ENCODE measurements at places on chromosomes 5 and 9. TPM values are rescaled to one million over a fixed set of nuclear protein-coding genes. Genes with fewer than 3 reads are reported as not detected.
A peak's percentile ranks its signal among the peaks of the same experiment; 100 is the strongest.

GRCh38 chr5:82549263-82549662, 271.1 kb upstream of the RPS23 start:
- DNase-seq = no peak

- no peak for DNase-seq
These were observed 782 bp downstream of the BICD2 start for GRCh38 chr9:92763721-92764380.

DNA sequence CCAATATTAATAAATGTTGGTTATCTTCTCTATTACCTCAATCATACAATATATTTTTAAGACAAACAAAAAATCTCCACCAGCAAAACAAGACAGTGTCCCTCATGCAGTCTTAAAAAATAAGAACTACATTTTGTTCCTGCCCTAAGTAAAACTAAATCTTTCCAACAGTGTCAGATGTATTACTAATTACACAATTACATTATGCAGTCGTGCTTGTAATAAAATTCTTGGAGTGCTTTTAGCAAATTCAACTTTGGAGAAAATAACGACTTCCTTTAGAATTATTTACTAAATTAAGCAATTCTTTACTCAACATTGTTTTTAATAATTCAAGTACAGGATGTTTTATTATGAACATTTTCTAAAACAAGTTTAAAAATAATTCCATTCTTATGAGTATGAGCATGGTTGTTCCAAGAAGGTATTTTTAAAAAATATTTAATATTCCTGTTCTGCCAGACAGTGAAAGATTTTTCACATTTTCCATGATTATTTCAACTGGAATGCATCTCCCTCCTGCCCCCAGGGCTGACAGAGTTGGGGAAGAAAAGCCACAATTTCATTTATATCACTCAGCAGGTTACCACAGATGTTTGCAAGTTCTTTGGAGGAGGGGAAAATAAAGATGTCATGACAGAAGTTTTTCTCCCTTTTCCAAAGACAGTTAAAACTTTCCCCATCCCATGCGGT, 137.9 kb downstream of the FAM114A2 start:
- DNase-seq = peak; percentile 98

DNA sequence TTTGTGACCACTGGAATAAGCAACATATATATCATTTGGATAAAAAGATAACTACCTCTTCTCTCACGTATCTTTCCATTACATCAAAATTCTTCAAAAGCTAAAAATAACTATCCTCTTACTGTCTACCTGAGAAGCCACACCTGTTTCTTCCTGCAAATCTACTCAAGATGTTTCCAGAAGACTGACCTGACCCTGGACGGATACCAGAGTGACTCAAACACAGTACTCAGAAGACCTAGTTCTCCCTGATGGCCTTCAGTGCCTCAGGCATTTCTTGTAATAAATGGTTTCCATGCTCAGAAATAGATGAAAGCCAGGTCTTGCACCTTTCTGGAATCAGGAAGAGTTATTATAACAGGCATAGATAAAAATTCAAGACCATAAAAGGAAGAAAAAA, 245.9 kb upstream of the PIK3R1 start:
- no peak for DNase-seq

DNA sequence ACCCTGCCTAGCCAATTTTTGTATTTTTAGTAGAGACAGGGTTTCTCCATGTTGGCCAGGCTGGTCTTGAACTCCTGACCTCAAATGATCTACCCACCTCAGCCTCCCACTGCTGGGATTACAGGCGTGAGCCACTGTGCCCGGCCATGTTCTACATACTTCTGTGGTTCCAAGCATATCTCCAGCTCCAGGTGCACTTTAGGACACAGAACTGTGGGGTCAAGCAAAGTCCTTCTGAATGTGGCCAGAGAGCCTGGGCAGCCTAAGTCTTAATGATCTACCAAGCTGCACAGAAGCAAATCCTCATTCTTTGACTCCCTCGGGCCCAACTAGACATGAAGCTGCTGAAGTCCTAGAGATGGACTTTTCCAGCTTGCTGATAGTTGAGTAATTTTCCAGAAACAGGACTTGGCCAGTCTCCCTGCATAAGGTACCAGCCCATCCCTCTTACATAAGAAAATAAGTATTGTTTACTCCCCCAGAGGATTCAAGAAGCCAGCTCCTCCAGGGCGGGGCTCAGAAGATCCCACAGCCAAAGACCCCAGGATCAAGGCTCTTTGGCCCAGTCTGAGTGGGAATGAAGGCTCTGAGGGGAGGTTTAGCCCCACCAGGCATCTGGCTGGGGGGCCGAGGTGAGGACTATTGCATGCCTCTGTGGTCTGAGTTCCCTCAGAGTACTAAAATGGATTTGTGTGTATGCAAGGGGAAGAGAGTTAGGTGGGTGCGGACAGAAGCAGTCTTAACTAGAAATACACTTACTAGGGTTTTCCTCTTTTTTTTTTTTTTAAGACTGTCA, 8.7 kb downstream of the CLTB start:
- no peak for DNase-seq

- no peak for DNase-seq
These were observed 32.6 kb downstream of the MAPK9 start for GRCh38 chr5:180259260-180259611.

Gene CARTPT
- polyA plus RNA-seq = not detected

- no peak for DNase-seq
These were observed 83.5 kb downstream of the PIK3R1 start for GRCh38 chr5:68299105-68299504.

Measured in BJ (cell line).